ENCODE measurements at places on chromosomes 16 and 17.
A peak's percentile ranks its signal among the peaks of the same experiment; 100 is the strongest.

- no peak for DNase-seq
Observed at GRCh38 chr17:79613195-79613772, 2.4 kb upstream of the RBFOX3 start.

GRCh38 chr17:7843536-7844291 lies 9.7 kb downstream of the KDM6B start:
- DNase-seq: peak; percentile 84

- DNase-seq: no peak
Observed at GRCh38 chr16:566475-567372, at the start of gene NHLRC4. TSS of gene NHLRC4 (plus strand) at chr16:567005. CDS start at chr16:568048, 1,043 bp downstream.

DNA sequence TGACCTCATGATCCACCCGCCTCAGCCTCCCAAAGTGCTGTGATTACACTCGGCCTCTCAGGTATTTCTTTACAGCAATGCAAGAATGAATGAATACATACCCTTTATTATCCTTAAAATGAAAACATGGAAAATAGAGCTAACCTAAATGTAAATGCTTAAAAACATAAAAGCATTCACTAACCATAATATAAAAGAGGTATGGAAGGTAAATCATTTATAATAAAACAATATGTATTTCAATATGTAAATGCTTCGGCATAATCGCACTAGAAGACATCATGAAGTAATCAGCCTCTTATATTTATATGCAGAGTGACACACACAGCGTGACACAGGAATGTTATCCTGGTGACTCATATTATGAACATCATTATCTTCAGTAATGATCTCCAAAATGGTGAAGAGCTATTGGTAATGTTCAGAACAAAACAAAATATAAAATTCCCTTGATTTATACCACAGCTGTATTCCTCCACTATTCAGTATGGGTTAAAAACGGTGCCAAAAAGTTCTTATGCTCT lies 53.9 kb downstream of the AIPL1 start:
- peak; percentile 23 for DNase-seq

DNA sequence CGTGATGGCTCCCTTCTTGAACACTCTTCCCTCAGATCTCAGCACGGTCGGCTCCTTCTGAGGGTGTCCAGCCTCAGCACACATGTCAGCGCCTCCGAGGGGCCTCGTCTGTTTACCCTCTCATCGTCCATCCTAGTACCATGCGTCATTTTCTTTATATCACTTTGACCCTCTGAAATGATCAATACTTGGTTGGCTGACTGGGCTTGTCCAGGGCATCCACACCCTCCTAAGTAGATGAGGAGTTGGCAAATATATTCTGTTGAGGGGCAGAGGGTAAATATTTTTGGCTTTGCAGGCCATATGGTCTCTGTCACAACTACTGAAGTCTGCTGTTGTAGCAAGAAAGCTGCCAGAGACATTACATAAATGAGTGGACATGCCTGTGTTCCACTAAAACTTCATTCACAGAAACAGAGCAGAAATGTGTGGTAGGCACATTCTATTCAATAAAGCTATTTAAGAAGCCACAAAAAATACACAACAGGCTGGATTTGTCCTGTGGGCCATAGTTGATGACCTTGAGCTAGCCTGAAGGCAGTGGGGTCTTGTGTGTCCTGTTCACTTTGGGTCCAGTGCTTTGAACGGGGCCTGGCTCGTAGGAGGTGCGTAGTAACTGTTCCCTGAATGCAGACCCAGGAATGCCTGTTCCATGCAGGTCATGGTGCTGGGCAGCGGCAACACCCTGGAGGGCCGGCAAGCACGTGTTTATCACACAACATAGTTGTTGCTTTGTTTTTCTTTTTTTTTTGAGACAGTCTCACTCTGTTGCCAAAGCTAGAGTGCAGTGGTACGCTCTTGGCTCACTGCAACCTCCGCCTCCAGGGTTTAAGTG lies 185.8 kb downstream of the SNX29 start:
- DNase-seq: no peak

- no peak for DNase-seq
Observed at GRCh38 chr17:70089513-70090148, 14.6 kb downstream of the KCNJ16 start.

DNA sequence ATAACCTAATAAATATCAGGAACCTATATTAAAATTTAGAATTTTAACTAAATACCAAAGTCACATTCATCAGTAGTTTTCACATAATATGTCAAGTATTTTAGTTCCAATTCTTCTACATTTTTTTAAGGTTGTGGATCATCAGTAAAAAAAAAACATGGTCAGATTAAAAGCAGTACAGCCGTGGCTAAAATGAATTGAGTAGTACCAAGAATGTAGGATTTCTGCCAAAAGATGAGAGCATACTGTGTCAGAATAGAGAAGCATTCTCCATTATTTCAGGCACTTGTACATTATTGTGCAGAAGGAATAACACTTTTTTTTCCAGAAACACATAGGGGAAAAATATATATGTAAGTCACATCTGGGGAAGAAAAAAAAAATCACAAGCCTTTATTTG lies 1176.1 kb downstream of the CDH11 start:
- peak; percentile 74 for DNase-seq

GRCh38 chr17:28169621-28170349 lies 127.3 kb downstream of the NLK start:
- DNase-seq: no peak

- peak; percentile 65 for DNase-seq
Observed at GRCh38 chr17:48002916-48003416, 32.1 kb downstream of the CDK5RAP3 start.

DNA sequence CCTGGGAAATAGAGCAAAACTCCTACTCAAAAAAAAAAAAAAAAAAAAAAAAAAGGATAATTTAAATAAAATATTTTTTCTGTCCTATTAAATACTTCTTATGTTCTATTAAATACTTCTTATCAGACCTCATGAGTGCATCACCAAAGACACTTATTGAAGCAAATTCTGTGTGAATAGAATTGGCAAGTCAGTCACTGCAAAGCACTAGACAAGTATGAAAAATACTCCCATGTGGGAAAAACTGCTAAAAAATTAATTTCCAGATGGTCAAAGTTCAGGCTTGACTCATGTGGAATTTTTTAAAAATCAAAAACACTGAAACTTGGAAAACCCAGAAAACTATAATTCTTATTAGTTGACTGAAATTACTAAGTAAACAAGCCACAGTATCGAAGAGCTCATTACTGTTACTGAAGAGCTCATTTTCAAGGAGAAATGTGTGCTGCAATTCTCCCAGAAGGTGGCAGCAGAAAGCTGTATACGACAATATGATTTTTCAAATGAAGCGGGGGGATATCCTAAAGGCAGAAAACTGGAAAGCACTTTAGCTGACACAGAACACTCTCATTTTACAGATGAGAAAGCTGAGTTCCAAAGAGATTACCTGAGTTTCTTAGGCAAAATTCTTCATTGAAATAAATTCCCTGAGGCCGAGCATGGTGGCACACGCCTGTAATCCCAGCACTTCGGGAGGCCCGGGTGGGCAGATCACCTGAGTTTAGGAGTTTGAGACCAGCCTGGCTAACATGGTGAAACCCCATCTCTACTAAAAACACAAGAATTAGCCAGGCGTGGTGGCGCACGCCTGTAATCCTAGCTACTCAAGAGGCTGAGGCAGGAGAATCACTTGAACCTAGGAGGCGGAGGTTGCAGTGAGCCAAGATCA lies 15.9 kb upstream of the FBXO47 start:
- peak; percentile 80 for DNase-seq

GRCh38 chr17:8204761-8205555 lies 5.4 kb downstream of the AURKB start:
- DNase-seq: no peak

- no peak for DNase-seq
Observed at GRCh38 chr16:87679593-87680271, 77.4 kb downstream of the JPH3 start.

- DNase-seq: no peak
Observed at GRCh38 chr17:18016426-18016825, 22.5 kb downstream of the ATPAF2 start.

- no peak for DNase-seq
Observed at GRCh38 chr16:78386557-78387324, 287.3 kb downstream of the WWOX start.

GRCh38 chr16:35908942-35909341 lies 2449.5 kb downstream of the TP53TG3F start:
- DNase-seq: no peak

DNA sequence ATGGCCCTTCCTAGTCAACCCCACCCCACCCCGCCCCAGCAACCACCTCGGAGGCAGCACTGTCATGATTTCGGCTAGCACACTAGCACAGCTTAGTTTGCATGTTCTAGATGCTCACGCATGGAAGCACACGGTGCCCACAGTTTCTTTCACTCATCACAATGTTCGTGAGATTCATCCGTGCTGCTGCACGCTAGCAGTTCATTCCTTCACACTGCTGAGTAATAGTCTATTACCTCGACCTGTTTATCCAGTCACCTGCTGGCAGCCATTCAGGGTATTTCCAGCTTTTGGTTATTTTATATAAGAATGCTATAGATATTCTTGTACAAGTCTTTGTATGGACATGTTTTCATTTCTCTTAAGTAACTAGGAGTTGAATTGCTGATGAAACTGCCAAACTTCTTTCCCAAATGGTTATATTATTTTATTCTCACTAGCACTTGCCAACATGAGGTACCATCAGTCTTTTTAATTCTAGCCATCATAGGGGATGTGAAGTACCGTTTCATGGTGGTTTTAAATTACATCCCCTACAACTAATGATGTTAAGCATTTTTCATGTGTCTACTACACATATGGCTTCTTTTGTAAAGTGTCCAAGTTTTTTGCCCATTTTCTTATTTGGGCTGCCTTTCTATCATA lies 75.7 kb downstream of the CYTH1 start:
- DNase-seq: no peak

- no peak for DNase-seq
Observed at GRCh38 chr16:51713502-51713901, 562.4 kb upstream of the SALL1 start.

DNA sequence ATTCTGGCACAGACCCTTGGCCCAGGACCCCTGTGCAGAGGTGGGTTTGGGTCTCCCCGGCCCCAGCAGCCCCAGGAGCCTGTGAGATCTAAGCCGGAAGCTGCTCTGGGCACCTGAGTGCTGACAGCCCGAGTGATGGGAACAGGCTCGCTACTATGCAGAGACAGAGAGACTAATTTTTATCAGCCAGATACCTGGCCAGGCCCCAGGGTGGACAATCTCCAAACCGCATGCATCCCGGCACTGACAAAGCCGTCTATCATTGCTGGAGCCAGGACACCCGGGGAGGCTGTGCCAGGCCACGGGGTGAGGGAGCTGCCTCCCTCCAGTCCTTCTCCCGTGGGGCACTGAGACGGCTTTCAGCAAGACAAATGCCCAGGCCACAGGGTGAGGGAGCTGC lies 25.0 kb downstream of the CBFA2T3 start:
- no peak for DNase-seq

DNA sequence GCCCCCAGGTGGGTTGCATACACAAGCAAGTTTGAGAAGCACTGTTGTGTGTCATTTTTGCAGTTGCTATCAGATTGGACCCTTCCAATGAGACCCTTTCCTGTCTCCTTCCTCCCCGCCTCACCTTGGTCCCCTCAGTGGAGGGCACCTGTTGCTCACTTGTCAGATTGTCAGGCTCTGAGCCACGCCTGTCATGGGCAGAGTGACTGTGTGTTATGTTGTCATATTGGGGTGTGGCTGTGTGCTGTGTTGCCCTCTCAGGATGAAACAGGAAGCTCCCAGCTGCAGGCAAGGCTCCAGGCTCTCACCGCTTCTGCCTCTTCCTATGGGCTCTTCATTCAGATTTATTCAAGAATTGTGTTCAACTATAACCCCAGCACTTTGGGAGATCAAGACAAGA lies 302.9 kb downstream of the CPPED1 start:
- no peak for DNase-seq

DNA sequence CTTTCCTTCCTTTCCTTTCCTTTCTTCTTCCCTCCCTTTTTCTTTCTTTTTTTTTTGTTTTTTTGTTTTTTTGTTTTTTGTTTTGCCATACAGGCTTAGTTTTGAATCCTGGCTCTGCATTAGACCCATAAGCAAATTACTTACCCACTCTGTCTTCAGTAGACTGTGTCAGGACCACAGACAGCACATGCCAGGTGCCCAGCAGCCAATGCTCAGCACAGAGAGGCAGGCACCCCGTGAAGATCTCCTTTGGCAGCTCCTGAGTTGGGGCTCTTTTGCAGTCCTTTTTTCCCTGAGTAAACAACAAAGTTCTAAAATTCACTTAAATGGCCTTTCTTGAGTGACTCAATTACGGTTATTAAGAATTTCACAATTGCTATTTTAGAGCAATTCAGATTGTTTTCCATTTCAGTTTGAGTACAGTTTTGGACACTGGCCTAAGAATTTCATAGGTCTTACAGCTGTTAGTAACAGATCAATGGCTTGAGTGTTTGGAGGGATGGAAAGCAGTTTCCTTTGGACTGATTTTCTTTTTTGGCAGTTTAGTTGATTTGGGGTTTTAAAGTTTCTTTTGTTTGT lies 26.2 kb upstream of the SLC5A11 start:
- no peak for DNase-seq

GRCh38 chr17:79921411-79922115 lies 82.3 kb upstream of the CBX4 start:
- no peak for DNase-seq

DNA sequence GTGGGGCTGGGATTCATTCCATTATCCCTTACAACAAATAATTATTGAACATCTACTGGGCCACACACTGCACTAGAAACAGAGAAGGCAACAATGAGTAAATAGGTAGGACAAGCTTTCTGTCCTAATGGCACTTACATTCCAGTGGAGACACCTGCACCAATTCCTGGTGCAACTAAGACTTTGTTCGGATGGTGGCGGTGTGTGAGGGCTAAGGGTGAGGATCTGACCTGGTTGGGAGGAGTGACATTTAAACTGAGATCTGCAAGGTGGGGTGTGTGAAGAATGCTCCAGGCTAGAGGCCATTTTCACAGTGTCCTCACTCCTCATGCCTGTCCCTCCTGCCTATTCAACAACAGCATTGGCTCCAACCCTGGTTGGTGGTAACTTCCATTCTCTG lies 510.0 kb downstream of the XYLT1 start:
- DNase-seq: no peak

GRCh38 chr17:50505591-50506130 lies 2.6 kb upstream of the MYCBPAP start:
- DNase-seq: no peak

DNA sequence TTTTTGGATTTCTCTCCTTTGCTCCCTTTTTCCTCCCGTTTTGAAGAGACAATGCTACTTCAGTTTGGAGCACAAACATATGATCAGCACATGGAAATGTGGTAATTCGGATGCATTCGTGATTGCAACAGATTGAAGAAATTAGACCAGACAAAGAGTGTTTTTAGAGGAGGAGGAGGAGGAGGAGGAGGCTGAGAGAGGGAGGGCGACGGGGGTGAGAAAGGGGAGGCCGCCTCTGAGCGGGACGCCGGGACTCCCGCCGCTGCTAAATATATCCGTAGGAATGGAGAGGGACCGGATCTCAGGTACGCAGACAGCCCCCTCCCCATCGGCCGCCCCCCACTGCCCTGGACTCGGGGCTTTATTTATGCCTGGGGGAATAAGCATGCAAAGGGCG lies 179.3 kb downstream of the SEC14L1 start:
- DNase-seq: peak; percentile 76

GRCh38 chr16:30990105-30990504 lies 5.1 kb downstream of the HSD3B7 start:
- no peak for DNase-seq

All from fibroblast of skin of scalp (primary cell).